ENCODE measurements at places on chromosomes 4 and X. TPM values are rescaled to one million over a fixed set of nuclear protein-coding genes. Genes with fewer than 3 reads are reported as not detected.

CENPE gene
- 3.4 TPM for total RNA-seq

TEX13B gene
- total RNA-seq, result not detected

CLDN22 gene
- total RNA-seq, result not detected

BRS3 gene
- total RNA-seq, result 0.49 TPM

PDLIM5 gene
- 23.4 TPM for total RNA-seq

CXCL5 gene
- total RNA-seq, result 0.25 TPM

ELF4 gene
- 0.25 TPM for total RNA-seq

SERTM2 gene
- under 0.01 TPM for total RNA-seq

GRK4 gene
- total RNA-seq, result 33.4 TPM

ZAR1 gene
- 0.25 TPM for total RNA-seq

CT45A3 gene
- not detected for total RNA-seq

FAM13A gene
- total RNA-seq, result 53.6 TPM

NR3C2 gene
- 5.2 TPM for total RNA-seq

PTTG2 gene
- total RNA-seq, result not detected

CCNG2 gene
- 101 TPM for total RNA-seq

RAB33A gene
- total RNA-seq, result 24.1 TPM

REELD1 gene
- not detected for total RNA-seq
